ENCODE measurements at places on chromosomes 5 and 9. TPM values are rescaled to one million over a fixed set of nuclear protein-coding genes. Genes with fewer than 3 reads are reported as not detected.

DNA sequence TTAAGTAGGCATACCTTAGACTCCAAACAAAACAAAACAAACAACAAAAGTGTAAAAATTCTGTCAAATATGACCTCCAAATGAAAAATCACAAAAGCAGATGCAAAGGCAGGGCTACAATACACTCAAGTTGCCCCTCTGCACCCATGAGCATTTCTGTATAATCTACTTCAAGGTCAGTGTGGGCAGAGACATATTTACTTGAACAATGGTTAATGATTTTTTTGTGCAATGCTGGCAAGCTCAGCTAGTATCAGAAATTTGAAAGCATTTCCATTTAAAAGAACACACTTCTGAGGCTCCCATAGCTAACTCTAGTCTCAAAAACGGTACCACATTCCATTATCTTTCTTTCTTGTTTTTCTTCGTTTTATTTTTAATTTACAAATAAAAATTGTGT, 57.9 kb downstream of the PLCXD3 start:
- DNase-seq = no peak

The C9orf153 gene
- polyA plus RNA-seq = not detected

The GRM6 gene
- not detected for polyA plus RNA-seq

The BTNL8 gene
- polyA plus RNA-seq = not detected
